ENCODE measurements at places on chromosomes 16 and 17.

DNA sequence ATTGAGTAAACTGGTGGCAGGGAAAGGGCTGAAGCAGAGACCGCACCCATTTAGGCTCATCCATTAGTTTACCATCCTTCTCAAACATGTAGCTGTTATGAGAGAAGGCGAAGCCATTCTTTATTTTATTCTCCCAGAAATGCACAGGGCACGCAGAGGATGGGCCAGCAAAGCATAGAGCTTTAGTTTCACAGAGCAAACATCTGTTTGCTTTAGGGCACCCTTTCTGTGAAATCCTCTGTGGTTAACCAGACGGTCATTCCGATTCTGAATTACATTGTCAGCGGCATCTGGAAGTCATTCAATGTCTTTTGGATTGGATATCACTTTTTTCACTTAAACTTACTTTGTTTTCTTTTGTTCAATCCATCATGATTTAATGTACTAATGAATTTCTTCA lies 96.0 kb downstream of the TOX3 start:
- no peak for DNase-seq

GRCh38 chr16:194516-194915 lies 14.3 kb downstream of the HBQ1 start:
- DNase-seq, result no peak

- no peak for DNase-seq
These were observed 448.1 kb upstream of the DYNLRB2 start for GRCh38 chr16:80092681-80093080.

DNA sequence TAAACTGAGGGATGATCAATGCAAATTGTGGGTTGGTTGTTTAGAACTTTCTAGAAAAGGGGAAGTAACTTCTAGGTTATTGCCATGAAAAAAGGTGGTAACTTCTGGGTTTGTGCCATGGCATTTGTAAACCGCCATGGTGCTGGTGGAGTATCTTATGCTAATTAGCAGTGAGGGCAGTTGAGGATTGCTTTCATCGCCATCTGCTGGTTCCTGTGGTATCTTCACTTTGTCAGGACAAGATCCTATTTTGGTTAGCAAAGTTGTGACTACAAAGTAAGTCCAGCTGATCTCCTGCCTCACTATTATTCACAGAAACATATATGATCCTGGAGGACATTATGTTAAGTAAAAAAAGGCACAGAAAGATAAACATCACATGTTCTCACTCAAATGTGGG lies 1332.3 kb downstream of the CDH11 start:
- no peak for DNase-seq

- no peak for DNase-seq
These were observed 50.9 kb downstream of the MRC2 start for GRCh38 chr17:62678214-62678919.

DNA sequence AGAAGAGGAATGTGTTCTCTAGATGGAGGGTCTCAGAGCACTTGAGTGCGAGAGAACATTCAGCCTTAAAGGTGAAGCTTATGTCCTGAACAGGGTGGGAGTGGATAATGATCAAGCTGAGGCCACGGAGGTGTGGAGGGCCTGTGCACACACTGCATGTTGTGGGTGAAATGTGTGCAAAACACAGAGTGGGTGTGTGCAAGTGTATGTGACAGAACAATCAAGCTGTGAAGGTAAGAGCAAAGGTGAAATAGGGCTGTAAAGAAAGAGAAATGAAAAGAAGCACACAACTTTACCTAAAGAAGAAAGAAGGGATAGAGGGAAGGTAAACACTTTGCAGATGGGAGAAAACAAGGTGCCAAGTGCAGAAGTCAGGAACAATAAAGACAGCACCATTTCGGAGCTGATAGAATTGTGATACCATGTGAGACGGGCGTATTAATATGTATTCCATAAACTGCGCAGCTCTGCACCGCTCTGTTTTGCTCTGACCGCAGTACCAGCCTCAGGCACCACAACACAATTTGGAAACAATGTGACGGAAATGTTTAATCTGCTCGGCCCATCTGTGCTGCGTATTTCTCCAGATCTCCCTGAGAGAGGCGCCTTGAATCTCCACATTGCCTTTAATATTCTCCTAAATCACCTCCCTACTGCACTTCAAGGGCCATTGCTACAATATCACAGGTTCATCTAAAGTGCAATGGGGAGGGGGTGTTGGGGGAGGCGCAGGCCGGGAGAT lies 40.6 kb downstream of the SNX11 start:
- DNase-seq, result no peak

DNA sequence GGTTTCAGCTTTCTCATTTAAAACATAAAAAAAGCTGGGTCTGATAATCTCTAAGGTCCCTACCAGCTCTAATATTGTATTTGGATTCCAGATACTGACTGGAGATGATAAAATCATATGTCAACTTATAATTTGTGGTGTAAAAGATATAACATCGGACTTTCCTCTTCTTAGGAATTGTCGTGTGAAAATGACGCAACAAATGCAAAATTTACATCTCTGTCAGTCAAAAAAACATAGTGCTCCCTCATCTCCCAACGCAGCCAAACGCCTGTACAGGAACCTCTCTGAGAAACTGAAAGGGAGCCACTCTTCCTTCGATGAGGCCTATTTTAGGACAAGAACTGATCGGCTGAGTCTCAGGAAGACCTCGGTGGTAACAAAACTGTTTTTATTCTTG lies 197.3 kb downstream of the ANKFN1 start:
- DNase-seq, result no peak

DNA sequence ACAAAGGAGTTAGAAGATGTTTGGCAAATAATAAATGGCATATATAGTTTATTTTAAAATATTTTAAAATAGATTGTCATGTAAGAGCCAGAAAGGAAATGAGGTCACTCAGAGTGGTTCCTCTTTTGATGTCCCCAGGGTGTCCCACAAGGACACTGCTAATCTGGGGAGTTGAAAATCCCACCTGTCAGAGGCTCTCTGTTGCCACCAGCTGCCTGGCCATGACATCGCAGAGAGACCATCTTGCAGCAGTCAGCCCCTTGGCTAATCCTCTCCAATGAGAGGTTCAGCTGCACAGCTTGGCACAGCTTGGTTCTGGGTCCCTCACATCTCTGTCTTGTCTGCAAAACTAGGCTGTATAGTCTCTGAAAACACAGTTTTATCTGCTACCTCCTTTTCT lies 11.0 kb upstream of the RBFOX1 start:
- peak; percentile 6 for DNase-seq

- no peak for DNase-seq
These were observed 20.1 kb upstream of the CPHXL start for GRCh38 chr16:75746359-75746758.
